ENCODE measurements at places on chromosomes 2 and 18.
A peak's percentile ranks its signal among the peaks of the same experiment; 100 is the strongest.

DNA sequence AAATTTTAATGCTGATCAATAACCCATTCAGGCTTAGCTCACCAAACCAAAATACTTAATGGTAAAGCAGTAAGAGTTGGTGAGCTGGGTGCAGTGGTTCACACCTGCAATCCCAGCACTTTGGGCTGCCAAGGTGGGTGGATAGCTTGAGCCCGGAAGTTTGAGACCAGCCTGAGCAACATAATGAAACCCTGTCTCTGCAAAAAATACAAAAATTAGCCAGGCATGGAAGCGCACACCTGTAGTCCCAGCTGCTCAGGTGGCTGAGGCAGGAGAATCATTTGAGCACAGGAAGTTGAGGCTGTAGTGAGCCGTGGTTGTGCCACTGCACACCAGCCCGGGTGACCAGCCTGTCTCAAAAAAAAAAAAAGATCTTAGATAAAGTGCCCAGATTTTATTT, 35.7 kb upstream of the MPP4 start:
- no peak for DNase-seq

GRCh38 chr2:224966613-224967012, 75.7 kb downstream of the DOCK10 start:
- DNase-seq: no peak

- DNase-seq: no peak
These were observed 29.9 kb downstream of the RHBDD1 start for GRCh38 chr2:226865710-226866109.

GRCh38 chr18:49639643-49640391, 78.0 kb downstream of the LIPG start:
- DNase-seq: peak; percentile 50

GRCh38 chr2:149055751-149056150, 17.3 kb downstream of the LYPD6B start:
- DNase-seq: no peak

GRCh38 chr2:64204703-64205102, 60.5 kb upstream of the PELI1 start:
- DNase-seq: peak; percentile 43

DNA sequence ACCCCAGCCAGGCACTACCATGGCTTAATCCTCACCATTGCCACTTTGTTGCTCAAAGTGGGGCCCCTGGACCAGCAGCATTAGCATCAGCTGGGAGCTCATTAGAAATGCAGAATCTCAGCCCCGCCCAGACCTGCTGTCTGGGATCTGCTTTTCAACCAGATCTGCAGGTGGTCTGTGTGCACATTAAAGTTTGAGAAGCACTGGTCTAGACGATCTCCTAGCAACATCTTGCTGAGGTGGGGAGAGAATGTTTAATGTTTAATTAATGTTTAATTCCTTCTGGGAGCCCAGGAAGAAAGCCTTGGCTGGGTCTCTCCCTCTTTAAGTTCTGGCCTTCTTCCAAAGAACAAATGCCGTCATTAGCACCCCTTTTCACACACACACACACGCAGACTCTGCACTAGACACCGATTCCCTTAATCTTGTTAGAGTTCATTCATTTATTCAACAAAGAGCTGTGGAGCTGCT, 53.7 kb downstream of the EDAR start:
- DNase-seq: no peak

DNA sequence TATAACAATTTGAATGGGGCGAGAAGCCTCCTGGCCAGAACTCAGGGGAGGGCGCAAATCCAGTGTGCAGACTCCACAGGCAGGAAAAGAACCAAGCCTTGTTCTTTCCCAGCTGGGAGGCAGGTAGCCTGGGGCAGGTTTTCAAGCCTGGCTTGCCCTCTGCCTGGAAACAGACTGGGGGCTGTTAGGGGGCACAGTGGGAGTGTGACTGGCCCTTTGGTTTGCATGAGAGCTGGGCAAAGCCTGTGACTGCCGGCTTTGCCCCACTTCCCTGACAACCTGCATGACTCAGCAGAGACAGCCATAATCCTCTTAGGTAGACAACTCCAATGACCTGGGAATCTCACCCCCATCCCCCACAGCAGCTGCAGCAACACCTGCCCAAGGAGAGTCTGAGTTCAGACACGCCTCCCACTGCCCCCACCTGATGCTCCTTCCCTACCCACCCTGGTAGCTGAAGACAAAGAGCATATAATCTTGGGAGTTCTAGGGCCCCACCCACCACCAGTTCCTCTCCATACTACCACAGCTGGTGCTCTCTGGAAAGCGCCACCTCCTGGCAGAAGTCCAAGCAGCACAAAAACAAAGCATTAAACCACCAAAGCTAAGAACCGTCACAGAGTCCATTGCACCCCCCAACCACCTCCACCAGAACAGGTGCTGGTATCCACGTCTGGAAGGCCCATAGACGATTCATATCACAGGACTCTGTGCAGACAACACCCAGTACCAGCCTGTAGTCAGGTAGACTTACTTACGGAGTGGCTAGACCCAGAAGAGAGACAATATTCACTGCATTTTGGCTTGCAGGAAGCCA, 402.5 kb downstream of the STK39 start:
- no peak for DNase-seq

- DNase-seq: peak; percentile 63
These were observed 70.0 kb upstream of the NPAS2 start for GRCh38 chr2:100749771-100750542.

DNA sequence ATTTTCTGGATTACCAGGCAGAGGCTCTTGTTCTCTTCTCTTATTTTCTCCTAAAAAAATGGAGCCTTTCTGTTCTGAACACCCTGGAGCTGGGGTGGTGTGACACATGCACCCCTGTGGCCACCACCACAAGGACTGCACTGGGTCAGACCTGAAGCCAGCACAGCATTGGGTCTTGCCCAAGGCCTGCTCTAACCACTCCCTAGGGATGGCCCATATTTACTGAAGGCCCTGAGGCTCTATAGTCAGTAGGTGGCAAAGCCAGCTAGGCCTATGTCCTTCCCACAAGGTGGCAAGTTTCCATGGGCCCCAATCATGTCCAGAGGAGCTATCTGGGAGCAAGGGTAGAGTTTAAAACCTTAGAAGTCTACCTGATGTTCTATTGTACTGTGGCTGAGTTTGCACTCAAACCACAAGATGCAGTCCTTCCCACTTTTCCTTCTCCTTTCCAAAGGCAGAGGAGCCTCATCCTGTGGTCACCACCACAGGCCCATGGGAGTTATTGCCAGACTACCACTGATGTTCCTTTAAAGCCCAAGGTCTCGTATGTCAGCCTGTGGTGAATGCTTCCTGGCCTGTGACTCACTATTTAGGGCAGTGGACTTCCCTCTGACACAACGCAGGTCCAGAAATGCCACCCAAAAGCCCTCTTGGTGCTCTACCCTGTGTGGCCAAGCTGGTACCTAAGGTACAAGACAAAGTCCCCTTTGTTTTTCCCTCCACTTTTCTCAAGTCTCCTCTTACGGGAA, 15.0 kb upstream of the FMNL2 start:
- DNase-seq: peak; percentile 95

GRCh38 chr2:148623086-148623485, 21.5 kb upstream of the EPC2 start:
- DNase-seq: no peak

DNA sequence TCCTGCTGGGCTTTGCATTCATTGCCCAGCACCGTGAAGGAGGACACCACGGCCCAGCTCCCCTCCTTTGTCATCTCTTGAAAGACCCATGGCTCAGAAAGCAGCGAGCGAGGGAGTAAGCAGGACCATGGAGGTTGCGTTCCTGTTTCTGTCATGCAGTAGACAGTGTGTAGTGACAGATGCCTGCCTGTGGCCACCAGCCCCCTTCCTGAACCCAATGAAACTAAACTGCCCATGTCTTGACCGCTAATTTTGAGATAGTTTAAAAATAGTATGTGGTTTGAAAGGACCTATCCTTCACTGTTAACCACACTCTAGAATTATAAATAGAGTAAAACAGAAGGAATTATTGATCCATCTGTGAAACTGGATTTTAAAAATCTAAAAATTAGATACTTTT, 88.2 kb downstream of the ASAP2 start:
- DNase-seq: no peak

DNA sequence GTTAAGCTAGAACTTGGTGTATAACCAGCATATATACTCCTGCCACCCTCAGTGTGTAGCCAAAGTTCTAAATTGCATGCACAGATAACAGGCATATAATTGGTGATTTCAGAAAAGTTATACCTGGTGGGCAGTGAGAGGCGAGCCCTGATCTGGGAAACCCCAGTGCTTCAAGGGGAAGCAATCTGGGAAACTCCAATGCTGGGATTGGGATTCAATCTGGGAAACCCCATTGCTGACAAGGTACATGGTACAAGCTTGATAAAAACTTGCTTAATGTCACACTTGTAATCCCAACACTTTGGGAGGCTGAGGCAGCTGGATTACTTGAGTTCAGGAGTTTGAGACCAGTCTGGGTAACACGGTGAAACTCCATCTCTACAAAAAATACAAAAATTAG, 147.6 kb downstream of the NEDD4L start:
- peak; percentile 75 for DNase-seq

- DNase-seq: no peak
These were observed 128.8 kb upstream of the HAAO start for GRCh38 chr2:42921147-42921520.

GRCh38 chr2:27170581-27171337, 22.0 kb downstream of the TCF23 start:
- no peak for DNase-seq

All from suppressor macrophage treated with lipopolysaccharide for 1 hour (primary cell).